Natural killer cell (primary cell): ENCODE measurements at places on chromosomes 3 and 15.

DNA sequence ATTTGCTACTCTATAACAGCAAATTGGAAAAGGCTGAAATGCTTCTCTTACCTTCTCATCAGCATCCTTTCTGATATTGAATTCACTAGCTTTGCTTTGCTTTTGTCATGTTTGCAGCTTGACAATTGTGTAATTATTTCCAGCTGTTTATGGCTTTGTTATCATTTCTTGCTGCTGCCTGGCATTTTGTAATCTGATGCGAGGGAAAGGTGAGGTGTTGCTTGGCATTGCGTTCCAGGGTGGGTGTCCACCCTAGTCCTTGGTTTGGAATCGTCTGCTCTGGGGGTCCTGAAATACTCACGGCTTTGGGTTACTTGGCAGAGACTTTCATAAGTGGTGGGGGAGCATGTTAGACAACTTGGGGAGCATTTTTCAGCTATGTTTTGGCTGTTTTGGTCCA lies 2.9 kb downstream of the CACNA2D3 start:
- no peak for DNase-seq

- DNase-seq = no peak
These were observed 2.1 kb upstream of the USP3 start for GRCh38 chr15:63502137-63502766.

DNA sequence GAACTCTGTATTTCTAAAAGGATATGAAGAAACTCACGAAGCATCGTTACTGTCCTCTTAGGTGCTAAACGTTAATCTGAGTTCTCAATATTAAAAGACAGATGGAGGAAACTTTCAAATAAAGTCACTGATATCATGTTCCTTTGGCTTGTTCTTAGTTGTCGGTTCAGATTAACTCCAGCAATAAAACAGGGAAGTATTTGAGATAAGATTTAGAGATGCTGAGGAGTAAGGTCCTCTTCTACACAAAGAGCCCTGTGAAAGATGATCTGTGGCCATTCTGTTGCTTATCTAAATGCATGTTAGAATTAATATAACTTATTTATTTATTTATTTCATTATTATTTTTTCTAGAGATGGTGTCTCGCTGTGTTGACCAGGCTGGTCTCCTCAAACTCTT lies 19.2 kb downstream of the AKAP13 start:
- no peak for DNase-seq

DNA sequence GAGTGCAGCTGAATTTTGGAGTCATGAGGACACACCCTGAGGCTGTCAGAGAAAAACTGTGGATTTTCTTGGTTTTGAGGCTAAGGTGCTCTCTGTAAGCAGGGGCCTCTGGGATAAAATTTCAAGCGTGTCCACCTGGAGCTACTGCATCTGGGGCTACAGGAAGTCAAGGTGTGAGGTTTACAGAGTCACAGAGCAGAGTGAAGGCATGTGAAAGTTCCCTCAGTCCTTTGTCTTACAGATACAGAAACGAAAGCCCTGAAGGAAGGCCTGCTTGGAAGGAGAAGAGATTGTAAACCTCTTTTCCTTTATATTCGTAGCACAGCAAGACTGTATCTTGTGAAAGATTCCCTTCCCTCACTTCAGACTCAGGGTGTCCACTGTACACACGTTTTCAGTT lies 138.6 kb downstream of the OPA1 start:
- no peak for DNase-seq

- peak; percentile 92 for DNase-seq
These were observed 29.2 kb downstream of the AP3B2 start for GRCh38 chr15:82680200-82681102.

DNA sequence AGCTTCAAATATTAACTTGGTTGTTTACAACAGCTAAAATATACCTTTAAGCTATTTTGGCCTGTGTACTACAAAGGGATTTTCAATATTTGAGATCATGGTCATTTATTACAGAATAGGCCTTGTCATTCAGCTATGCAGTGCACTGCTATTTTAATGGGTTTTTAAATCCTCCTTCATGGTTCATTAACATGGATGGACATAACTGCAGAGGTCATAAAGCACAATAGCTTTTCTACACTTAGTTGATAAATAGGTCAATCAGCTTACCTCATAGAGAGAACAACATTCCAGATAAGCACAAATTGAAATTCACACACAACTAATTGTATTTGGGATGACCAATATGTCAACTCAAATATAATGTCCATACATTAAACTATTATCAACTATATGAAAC lies 403.7 kb downstream of the CNTN3 start:
- DNase-seq = no peak

DNA sequence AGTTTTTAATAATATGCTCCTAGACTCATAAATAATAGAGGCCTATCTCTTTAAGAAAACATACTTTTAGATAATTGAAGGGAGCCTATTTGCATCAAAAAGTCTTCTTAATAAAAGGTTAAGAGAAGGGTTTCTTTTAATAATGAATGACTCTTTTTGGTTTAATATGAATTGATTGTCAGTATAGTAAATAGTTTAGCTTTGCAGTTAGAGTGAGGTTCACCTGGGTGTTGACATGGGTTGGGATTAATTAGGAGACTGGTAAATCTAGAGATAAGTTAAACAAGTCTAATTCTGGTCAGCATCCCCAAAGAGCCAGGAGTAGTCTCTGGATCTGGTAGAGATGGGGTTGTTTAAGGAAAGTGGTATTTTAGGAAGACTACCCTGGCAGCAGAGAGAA lies 43.0 kb downstream of the KAT2B start:
- DNase-seq = no peak

DNA sequence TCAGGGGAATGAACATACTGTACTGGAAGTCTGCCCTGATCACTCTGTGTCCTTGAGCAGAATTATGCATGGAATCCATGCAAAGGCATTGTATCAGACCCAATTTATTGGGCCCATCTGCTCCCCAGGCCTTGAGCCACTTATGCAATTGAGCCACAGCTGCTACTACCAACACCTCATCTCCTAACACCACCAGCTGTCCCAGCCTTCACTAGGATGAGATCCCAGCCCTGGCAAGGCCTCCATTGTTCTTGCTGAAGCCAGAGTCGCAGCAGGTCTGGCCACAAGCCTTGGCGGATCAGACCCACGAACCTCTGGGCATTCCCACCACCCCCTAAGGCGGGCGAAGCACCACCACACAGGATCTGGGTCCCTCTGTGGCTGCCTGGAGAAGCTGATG lies 9.2 kb upstream of the NME9 start:
- no peak for DNase-seq

GRCh38 chr3:62672270-62672987 lies 202.8 kb downstream of the CADPS start:
- DNase-seq = no peak

GRCh38 chr3:150260398-150260710 lies 147.7 kb upstream of the TSC22D2 start:
- no peak for DNase-seq

- DNase-seq = no peak
These were observed 28.9 kb downstream of the PDCD10 start for GRCh38 chr3:167705840-167706239.

GRCh38 chr3:108202834-108203233 lies 19.4 kb downstream of the IFT57 start:
- DNase-seq = no peak

GRCh38 chr3:11400213-11400612 lies 128.0 kb downstream of the ATG7 start:
- DNase-seq = no peak

DNA sequence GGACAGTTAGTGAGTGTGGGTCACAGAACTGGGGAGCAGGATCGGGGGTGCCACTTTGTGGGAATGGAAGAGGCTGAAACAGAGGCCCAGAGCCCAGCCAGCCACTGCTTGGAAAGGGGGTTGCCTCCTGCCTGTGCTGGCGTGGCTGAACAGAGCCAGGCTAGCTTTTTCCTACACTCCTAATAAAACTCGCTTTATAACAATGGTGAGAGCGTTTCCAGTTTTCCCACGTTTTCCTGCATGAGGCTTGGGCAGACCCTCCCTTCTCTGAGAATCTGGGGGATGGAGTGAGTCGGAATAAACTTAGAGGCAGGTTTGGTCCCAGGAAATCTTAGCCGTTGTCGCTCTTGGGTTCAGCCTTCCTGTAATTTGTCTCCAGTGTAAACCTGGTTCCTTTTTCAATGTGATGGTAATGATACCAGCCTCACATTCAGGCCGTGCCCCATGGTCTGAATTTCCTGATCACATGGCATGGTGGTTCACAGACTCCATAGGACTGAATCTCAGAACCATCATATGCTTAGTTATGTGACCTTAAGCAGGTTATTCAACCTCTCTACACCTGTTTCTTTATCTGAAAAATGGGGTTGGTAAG lies 6.5 kb upstream of the FGD5 start:
- no peak for DNase-seq

DNA sequence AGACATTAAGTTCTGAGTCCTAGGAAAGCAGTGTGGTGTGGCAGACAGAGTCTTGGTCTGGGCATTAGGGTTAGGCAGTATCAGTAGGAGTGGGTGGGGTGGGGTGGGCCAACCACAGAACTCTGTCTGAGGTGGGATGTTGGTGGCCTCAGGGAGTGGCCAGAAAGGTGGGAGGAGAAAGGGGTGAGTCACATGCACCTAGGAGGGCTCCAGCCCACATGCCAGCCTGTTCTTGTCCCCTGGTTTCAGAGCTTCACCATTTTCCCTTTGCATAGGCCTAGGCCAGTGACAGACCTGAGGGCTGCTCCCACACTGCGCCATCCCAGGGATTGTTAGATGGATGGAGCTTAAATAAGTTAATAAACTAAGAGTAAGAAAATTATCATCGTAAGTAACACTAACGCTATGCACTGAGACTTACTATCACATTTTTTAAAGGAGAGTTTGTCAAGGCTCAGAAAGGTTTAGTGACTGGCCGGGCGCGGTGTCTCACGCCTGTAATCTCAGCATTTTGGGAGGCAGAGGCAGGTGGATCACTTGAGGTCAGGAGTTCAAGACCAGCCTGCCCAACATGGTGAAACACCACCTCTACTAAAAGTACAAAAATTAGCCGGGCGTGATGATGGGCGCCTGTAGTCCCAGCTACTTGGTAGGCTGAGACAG lies 33.8 kb downstream of the DNASE1L3 start:
- no peak for DNase-seq
